ENCODE measurements at places on chromosomes 3 and 15.

DNA sequence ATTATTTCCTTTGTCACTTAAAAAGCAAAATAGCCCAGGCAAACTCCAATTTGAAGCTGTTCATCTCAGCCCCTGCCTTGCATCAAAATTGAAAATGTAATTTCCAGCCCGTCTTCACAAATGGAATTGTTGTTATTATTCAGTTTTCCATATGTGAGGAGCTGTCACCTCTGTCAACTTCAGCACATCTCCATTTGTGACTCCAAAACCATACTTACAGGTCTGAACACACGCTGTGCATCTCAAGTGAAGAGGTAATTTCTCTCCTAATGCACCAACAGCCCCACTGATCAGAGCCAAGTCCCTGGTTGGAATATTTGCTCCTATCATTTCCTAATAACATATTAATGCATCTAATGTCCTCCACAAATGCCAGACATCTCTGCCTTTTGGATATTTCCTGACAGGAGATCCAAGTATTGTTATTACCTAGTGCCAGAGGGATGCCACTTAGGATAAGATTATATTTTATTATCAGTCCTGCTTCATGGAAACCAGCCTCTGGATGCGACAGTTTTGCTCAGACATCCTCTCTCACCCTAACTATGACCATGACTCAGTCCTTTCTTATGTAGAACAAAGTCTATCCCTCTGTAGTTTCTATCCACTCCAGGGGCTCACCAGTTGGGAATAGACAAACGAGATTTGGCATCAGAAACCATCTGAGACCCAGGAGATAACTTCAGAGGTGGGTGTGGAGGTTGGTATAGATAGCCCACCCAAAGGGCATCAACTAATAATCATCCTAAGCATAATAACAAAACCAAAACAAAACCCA is 379.8 kb downstream of the VPS13C start:
- no peak for DNase-seq

DNA sequence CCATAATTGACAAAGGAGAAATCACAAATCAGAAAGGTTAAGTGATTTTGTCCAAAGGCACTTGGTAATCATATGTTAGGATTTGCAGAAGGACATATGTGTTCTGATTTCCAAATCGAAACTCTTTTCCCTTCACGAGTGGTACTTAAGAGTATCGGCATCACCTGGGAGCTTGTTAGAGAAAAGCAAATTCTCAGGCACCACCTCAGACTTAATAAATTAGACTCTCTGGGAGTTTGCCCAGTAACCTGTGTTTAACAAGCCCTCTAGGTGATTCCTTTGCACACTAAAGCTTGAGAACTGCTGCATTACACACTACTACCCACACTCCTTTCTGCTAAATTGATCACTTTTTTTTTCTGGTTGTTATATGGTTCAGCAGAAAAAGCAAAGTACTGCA is 116.2 kb downstream of the SERPINI1 start:
- DNase-seq = no peak

DNA sequence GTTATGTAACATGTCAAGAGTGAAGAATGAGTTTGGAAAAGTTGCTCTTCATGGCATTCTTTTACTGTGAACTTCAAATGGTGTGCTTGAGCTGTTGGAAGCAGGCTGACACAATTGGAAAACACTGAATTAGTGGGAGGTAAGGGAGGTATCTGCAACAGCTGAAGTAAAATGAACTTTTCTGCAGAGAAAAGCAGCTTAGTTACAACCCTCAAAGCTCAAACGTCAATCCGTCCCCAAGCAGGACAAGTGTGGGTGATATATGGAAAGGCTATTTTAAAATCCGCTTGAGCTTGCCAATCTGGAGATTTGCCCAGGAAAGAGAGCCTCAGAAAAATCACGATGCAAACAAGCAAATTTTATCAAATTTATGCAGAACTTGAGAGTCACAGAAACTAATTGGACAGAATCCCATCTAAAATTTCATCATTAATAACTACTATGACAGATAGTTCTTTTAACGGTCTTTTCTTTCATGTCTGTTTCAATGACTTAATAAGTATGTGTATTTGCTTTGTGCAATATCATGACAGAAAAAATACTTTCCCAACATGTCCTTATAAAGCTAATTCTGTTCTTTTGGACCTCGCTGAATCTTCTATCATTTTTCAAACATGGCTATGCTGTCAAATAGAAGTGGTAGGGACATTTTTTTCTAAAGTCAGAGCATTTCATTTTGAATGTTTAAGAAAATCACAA is 266.6 kb upstream of the SLITRK3 start:
- no peak for DNase-seq

- DNase-seq = no peak
Measured at GRCh38 chr3:122322095-122323075, 2.7 kb upstream of the CSTA start.

- DNase-seq = no peak
Measured at GRCh38 chr15:100633763-100634075, 31.3 kb downstream of the ASB7 start.
